ENCODE measurements at places on chromosomes 2 and 18. TPM values are rescaled to one million over a fixed set of nuclear protein-coding genes. Genes with fewer than 3 reads are reported as not detected.

- DNase-seq = no peak
These were observed 13.0 kb downstream of the PTMA start for GRCh38 chr2:231720987-231721966.

- DNase-seq = no peak
These were observed 96.2 kb downstream of the MYO1B start for GRCh38 chr2:191341436-191341835.

- no peak for DNase-seq
These were observed 206.8 kb upstream of the MEIS1 start for GRCh38 chr2:66228128-66228547.

DNA sequence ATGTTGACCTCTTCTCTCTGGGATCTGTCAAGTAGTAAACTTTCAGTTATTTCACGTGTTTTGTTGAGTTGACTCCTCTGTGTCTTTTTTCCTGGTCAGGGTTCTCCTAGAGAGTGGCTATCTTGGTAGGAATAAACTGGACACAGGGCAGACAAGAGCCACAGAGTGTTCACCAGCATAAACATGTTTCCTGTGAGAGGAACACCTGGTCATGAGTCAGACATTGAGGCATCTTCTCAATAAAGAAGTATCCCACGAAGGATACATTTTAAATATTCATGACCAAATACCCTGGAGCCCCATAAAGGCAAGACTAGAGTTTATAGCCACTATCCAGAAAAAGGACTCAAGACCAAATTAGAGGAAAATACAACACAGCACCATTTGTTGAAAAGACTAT is 269.7 kb upstream of the ZNF521 start:
- DNase-seq = no peak

- DNase-seq = no peak
These were observed 148.2 kb upstream of the GLI2 start for GRCh38 chr2:120587279-120587996.

DNA sequence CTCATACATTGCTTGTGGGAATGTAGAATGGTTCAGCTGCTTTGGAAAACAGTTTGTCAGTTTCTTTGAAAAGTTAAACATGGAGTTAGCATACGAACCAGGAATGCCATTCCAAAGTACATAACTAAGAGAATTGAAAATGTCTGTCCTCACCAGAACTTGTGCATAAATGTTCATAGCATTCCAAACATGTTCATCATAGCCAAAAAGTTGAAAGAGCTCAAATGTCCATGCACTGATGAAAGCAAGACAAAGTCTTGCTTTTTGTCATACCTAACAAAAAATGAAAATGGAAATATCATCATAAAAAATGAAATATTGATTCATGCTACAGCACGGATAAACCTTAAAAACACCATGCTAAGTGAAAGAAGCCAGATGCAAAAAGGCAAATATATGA is 408.8 kb upstream of the UBE2E3 start:
- DNase-seq = no peak

GRCh38 chr2:122323927-122324326 is 568.5 kb downstream of the TSN start:
- no peak for DNase-seq

GRCh38 chr2:14565666-14566065 is 66.9 kb upstream of the LRATD1 start:
- DNase-seq = no peak

UGT1A5 gene
- polyA plus RNA-seq = not detected

TRIM43 gene
- polyA plus RNA-seq = 0.73 TPM

ZSWIM2 gene
- polyA plus RNA-seq = not detected

UGT1A1 gene
- 0.08 TPM for polyA plus RNA-seq

MTCL1 gene
- polyA plus RNA-seq = 16.2 TPM

KCNJ13 gene
- 2.2 TPM for polyA plus RNA-seq

CCBE1 gene
- 36.3 TPM for polyA plus RNA-seq
